ENCODE measurements at places on chromosomes 11 and 22.

- no peak for DNase-seq
These were observed 1.9 kb downstream of the RBFOX2 start for GRCh38 chr22:36026741-36027140.

DNA sequence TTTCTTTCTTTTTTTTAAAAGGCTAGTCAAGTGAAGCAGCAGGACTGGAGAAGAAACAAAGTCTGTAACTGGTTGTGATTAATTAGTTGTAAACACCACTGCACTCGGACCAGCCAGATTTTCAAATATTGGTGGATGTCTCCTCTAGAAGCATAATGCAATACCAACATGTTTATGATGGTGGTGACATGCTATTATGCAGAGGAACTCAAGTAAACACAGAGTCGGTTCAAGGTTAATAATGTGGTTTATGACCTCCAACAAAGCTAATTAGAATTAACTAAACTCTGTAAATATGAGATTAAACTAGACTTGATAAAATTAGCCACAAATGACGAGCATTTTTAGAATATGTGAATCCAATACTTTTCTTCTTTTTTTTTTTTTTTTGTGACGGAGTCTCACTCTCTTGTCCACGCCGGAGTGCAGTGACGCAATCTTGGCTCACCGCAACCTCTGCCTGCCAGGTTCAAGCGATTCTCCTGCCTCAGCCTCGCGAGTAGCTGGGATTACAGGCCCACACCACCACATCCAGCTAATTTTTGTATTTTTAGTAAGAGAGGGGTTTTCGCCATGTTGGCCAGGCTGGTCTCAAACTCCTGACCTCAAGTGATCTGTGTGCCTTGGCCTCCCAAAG is 11.8 kb upstream of the AGBL2 start:
- DNase-seq: no peak

- no peak for DNase-seq
These were observed 250.9 kb upstream of the NARS2 start for GRCh38 chr11:78825591-78826020.

DNA sequence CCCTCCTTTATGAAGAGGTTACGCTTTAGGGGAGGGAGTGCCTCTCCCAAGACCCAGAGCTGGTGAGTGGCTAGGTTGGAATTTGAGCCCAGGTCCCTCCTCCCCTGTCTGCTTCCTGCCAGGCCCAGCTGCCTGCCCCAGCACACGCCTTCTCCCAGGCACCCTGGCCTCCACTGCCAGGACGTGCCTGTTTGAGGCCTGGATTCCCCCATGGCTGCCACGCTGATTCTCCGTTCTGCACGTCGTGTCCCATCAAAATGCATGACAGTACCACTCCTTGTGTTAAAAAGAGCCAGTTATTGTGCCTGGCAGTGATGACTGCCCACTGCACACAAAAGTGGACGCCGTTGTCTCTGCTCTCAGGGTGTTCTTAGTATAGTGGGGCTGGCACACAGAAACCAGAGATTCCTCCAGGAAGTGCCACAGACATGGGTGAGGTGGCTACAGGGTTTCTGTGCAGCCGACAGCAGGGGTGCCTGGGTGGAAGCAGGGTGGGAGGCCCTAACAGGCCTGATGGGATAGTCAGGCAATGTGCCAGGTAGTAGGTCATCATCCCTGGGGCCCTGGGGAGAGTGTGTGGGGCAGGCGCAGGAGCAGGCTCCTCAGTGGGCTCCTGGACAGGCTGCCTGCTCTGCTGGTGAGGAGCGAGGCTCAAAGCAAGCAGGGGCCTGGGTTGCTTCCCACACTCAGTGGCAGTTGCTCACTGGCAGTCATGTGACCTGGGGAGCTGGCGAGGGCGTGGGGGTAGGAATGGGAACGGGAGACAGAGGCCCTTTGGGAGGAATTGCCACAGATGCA is 24.2 kb downstream of the MED15 start:
- DNase-seq: no peak

DNA sequence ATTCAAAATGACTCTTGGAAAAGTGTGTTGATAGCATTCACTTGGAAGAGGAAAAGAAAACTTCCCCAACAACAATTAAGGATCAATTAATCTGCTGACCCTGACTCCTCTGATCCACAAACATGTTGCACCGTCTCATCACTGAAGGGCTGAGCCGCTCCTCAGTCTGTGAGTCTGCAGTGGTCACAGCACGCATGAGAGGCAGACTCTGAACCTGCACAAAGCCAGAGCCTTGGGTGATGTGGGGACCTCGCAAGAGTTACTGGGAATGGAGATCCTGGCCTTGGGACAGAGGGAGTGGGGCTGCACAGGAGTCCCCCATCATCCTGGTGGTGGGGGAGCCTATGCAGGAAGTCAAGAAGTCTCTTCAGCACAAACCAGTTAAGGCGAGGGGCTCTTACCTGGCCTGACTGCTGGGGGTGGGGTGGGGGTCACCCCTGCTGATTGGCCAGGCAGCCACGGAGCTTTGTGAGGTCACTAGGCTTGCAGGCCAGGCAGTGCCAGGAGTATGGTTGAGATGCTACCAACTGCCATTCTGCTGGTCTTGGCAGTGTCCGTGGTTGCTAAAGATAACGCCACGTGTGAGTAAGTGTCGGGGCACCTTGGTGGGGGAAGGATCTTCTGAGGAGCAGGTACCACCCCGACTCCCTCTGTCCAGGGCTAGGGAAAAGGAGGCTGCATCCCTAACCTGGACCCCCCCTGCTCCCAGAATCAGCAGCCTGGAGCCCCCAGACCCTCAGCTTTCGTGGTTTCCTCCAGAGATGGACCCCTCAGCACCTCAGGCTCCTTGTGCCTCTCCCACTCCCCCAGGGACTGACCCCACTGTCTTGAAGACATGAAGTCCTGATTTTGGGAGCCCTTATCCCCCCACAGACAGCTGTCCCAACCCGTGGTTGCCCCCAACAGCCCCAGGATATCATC is at the start of gene ACR:
TSS of gene ACR (plus strand) at position 477 of the 921 bp plus-strand sequence. CDS start at position 509, 32 bp downstream.
- no peak for DNase-seq

- DNase-seq: no peak
These were observed 11.4 kb upstream of the MUC5AC start for GRCh38 chr11:1146365-1146764.

- DNase-seq: no peak
These were observed 11.1 kb downstream of the IGHMBP2 start for GRCh38 chr11:68914761-68915160.

- no peak for DNase-seq
These were observed 105.3 kb upstream of the E2F8 start for GRCh38 chr11:19345848-19346681.

DNA sequence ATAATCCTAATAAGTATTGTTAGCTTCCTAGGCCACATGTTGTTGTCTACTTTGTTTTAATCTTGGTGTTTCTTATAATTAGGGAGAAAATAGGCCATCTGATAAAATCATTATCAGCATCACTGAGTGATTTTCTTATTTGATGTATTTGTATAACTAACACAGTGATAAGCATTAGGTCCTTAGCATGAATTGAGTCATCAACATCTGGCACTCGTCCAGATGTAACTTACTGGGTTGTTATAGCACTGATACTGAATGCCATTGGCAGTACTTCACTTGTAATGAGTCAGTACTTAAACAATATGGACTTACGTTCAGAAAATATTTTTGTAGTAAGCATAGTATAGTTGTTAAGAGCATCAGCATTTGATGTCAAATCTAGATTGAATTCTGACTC is 16.2 kb downstream of the API5 start:
- DNase-seq: no peak

DNA sequence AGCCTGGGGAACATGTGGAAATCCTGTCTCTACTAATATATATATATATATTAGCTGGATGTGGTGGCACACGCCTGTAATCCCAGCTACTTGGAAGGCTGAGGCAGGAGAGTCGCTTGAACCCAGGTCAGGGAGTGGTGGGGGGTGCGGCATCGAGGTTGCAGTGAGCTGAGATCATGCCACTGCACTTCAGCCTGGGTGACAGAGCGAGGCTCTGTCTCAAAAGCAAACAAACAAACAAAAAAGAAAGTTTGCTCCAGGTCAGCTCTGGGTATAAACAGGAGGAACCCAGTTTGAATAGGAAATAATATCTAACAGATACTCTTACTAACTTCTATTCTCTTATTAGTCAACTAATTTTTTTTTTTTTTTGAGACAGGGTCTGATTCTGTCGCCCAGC is 34.3 kb upstream of the CECR2 start:
- DNase-seq: no peak

- DNase-seq: no peak
These were observed 109.8 kb downstream of the KCNQ1 start for GRCh38 chr11:2554338-2555207.

- no peak for DNase-seq
These were observed 16.0 kb upstream of the CCDC90B start for GRCh38 chr11:83302151-83302550.

- DNase-seq: no peak
These were observed 6.8 kb downstream of the BID start for GRCh38 chr22:17767233-17768065.

DNA sequence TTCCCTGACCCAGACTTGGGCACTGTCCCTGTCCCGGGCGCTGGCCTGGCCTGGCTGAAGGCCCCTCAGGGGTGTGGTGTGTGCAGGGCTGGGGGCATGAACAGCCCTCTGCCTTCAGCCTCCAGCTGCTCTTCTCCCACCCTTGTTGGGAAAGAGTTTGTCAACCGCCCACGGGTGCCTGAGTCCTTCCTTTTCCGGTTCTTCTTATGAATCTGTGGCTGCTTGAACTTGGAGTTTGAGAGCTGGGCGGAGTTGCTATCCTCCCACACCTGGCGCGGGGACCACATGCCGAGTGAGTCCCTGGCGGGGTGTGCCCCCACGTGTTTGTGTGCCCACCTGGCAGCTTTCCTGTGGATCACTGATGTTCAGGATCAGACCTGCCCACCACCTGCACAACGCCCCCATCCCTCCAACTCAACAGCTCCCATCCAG is 13.4 kb downstream of the NFAM1 start:
- DNase-seq: no peak

DNA sequence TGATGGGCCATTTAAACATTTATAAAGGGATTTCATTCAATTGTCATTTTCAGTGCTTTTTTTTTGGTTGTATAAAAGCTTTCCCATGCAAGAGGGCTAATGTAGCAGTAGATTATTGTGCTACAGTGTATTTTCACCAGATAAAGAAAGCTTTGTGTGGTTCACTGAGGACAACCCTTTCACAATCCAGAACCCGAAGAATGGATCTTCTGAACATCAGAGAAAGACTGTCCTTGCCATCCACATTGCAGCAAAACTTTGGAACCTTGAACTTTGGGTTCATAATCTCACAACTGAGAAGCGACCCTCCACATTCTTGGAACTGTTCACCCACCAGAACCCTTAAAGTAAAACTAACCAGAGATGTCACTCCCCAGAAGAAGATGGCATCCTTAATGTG is 9.3 kb downstream of the APOBEC3H start:
- DNase-seq: no peak

DNA sequence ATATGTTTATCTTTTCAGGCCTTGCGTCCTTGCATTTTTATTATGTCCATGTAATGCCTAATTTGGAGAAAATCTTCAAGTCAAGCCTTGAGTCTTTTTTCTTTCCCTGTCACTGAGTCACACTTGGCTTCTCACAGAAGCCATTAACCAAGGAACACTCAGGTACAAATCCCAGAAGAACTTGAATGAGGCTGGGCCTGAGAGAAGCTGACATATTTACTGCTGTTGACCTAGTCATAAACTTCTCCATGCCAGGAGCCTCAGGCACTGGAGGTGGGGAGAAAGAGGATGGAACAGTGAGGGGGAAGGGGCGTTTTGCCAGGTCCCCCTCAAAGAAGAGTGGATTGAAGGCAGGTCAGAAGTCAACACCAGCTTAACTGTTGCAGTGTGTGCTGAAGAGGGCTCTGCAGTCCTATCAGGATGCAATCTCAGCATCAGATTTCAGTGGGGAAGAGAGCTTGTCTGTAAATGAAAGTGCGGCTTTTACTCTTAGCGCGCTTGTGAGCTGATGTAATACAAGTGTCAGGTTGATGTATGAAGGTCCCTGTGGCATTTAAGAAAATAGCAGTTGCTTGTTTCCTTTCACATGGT is 526.0 kb downstream of the ETS1 start:
- no peak for DNase-seq

GRCh38 chr11:20671856-20672546 is 2.6 kb downstream of the NELL1 start:
- no peak for DNase-seq

GRCh38 chr22:49668402-49668801 is 159.3 kb downstream of the BRD1 start:
- no peak for DNase-seq

DNA sequence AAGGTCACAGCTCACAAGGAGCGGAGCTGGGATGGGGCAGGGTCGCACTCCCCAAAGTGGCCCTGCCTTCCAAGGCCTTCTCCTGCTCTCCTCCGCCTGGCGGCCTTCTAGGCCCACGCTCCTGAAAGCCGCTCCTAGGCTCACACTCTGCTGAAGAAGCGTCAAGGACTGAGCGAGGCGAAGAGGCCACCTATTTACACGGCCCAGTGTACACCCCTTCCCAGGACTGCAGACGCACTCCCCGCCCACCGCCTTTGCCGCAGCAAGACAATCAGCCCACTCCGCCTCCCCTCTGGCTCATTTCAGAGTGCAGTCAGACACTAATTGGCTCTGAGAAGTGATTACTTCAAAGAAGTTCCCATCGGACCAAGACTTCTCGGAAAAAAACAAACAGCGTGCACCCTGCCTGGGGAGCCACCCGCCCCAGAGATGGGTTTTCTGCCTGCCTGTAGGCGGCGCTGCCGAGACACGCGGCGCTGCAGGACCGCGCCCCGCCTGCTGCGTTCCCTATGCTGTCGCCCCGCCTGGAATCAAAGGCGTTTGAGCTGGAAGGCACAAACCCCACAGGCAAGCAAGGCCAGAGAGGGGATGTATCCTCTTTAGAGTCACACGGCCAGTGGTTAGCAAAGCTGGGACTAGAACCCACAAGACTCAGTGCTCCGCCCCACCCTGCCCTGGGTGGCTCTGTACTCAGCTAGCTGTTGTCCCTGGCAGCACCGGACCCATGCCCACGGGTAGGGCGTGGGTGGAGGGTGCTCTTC is 414.8 kb downstream of the BUD13 start:
- DNase-seq: no peak

Measured in C1 segment of cervical spinal cord (tissue), 14 donors.